ENCODE measurements at places on chromosomes 5 and 9.

GRCh38 chr9:120616966-120617935 lies 37.3 kb upstream of the CDK5RAP2 start:
- DNase-seq, result no peak

GRCh38 chr5:14266686-14267085 lies 123.5 kb downstream of the TRIO start:
- DNase-seq, result no peak

DNA sequence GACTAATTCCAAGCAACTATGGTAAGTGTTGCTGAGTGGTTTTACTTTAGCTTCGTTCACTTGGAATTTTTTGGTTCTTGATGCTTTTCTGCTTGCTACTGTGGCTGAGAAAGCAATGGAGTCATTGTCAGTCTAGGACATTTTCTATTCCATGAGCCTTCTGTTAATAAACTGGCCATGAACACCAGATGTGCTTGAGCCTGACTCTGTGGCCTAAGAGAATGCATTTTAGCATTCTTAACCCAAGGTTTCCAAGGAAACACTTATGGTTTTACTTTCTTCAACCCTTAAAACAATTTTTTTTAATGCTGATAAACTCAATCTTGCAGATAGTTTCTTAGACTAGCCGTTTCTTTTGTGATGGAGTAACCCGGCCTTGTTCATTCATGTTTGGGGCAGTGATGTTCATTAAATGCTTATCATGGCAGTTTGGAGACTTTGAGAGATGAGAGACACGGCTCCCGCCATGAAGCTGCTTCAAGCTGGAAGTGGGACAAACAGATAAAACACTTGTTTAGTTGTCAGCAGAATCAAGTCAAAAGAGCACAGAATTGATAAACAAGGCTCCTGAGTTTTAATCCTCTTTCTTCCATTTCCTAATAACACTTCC lies 42.4 kb downstream of the OSTF1 start:
- no peak for DNase-seq

DNA sequence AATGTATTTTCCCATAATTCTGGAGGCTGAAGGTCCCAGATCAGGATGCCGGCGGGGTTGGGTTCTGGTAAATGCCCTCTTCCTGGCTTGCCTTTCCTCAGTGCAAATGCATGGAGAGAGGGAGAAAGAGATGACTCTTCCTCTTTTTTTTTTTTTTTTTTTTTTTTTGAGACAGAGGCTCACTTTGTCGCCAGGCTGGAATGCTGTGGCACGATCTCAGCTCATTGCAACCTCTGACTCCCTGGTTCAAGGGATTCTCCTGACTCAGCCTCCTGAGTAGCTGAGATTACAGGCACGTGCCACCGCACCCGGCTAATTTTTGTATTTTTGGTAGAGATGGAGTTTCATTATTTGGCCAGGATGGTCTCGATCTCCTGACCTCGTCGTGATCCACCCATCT lies 300.0 kb upstream of the TAS2R1 start:
- no peak for DNase-seq

- DNase-seq, result no peak
Observed at GRCh38 chr5:112208699-112209615, 210.1 kb downstream of the EPB41L4A start.

- no peak for DNase-seq
Observed at GRCh38 chr9:86660146-86660943, 287.0 kb downstream of the GAS1 start.

GRCh38 chr5:87361536-87362213 lies 51.1 kb downstream of the CCNH start:
- DNase-seq, result no peak

- no peak for DNase-seq
Observed at GRCh38 chr9:124805186-124805585, 28.3 kb downstream of the OLFML2A start.

DNA sequence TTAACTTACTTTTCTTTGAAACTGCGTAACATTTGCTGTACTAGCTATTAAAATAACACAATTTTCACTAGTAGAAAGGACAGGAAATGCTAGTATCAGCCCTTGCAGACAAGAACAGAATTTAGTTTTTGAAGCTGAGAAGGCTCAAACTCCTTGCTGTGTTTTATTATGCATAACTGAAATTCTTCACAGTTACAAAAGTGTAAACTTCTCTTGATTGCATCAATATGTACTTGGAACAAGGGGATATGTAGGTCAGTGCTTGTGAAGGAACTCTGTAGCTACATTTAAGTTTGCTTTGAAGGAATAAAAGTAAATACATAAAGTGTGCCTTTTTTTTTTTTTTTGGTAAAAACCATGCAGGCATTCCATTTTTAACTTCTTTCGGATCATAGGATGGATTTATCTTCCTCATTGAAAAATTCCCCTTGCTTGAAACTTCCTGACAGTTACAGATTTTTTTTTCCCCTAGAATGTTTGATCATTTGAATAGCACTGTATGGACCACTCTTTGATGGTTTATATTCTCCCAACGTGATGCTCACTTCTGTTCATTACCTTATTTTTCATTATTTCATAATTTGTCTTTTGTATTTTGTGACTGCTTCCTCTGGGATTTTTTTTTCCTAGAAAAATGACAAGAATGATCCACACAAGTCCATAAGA lies 94.9 kb upstream of the DAB2 start:
- no peak for DNase-seq

DNA sequence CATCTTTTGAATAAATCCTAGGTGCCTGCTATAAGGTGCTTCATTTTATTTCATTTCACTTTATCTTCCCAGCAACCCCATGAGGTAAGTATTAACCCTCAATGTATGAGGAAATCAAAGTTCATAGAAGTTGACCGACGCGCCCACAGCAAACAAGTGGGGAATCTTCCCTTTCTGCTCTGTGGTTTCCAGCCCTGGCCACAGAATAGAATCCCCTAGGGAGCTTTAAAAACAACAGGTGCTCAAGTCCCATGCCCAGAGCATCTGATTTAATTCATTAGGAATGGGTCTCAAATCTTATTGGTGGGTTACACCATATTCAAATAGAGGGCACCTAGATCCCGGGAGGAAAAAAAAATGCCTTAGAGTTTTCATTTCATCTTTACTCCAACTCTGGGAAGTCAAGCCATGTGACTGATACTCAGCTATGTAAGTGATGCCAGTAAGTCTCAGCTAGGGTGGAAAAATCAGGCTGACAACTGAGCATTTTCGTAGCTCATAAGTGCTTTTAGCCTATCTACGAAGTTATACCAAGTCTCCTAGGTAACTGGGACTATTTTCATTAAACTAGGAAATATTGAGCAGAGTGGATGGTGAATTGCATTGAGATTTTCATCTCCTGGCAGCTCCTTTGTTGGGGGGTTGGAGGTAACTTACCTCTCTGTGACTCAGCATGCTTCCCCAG lies 353.4 kb upstream of the SLC30A5 start:
- no peak for DNase-seq

- DNase-seq, result no peak
Observed at GRCh38 chr9:6232336-6232945, 16.8 kb downstream of the IL33 start.

GRCh38 chr9:34069831-34070230 lies 21.1 kb upstream of the UBAP2 start:
- DNase-seq, result no peak

GRCh38 chr5:126956991-126957390 lies 73.4 kb downstream of the MARCHF3 start:
- DNase-seq, result no peak

GRCh38 chr5:151105561-151105960 lies 24.7 kb upstream of the TNIP1 start:
- DNase-seq, result no peak

DNA sequence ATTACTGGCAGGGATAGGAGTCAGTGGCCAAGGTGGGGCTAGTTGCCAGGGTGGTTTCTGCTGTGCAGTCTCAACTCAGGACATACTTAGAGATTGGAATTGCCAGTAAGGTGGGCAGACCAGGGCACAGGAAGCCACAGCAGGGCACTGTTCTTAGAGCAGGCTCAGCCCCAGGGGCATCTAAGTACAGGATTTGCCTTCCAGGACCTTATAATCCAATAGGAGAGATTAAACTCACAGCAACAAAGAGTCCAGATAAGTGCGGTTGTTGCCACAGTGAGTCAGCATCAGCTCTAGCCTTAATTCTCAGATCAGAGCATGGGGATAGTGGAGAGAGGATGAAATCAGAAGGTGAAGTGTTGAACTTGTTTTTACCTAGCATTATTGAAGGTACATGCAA lies 265.8 kb upstream of the TRPC7 start:
- no peak for DNase-seq

GRCh38 chr5:39256477-39257235 lies 37.3 kb upstream of the FYB1 start:
- DNase-seq, result no peak

DNA sequence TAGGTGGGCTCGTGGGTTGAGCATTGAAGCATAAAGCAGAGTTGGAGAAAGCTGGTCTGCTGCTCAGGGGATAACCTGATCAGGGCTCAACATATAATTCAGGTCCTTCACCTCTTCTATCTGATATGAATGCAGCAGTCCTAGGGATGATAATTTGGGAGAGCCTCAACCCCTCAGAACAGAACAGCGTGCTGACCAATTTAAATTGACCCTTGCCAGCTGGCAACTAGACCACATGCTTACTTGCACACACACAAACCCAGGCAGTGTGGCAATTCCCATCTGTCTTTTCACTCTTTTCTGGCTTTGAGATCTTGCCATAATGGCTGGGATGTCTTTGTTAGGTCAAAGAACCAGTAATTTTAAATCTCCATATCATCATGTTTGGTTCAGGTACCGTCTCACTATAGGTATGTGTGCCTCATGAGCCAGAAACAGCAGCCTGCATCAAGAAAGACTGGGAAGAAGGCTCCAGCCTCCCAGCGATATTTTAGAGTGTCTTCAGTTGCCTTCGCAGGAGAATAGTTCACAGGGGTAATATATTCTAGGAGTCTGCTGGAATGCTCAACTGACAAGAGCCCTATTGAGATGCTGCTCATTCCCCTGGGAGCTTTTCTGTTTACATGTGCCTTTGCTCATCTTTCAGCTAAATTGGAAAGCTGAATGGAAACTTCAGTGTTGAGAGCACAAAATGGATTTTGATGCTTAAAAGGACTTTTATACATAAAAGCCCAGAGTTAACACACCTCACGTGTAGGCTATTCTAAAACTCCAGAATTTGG lies 497.6 kb downstream of the RASEF start:
- DNase-seq, result no peak

GRCh38 chr9:111162026-111162425 lies 123.8 kb upstream of the LPAR1 start:
- no peak for DNase-seq

- DNase-seq, result peak; percentile 75
Observed at GRCh38 chr9:129176701-129177442, 1.2 kb downstream of the IER5L start.

DNA sequence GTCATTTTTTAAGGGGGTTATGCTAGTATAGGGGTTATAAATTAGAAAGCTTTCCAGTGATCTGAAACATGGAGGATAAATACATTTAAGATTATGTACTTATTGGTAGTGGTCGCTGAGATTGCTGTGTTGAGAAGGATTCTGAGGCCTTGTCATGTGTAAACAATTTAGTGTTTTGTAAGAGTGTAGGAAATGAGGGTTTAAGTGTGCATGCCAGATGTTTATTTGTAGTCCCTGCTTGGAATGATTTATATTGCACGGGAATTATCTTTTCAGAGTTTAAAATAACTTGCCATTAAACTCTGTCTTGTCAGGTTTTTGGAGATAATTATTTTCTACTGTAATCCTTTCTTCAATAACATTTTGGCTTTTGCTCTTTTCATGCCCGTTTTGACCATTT lies 19.4 kb downstream of the ZNF618 start:
- DNase-seq, result no peak

Measured in Peyer's patch (tissue), 4 donors.